ENCODE measurements at places on chromosomes 13 and 19. TPM values are rescaled to one million over a fixed set of nuclear protein-coding genes. Genes with fewer than 3 reads are reported as not detected.

IL27RA gene
- polyA plus RNA-seq, result 1.5 TPM

HCN2 gene
- polyA plus RNA-seq, result not detected

PRTN3 gene
- not detected for polyA plus RNA-seq

GRK1 gene
- not detected for polyA plus RNA-seq

ZNF428 gene
- 47.9 TPM for polyA plus RNA-seq

PSG6 gene
- not detected for polyA plus RNA-seq

CFD gene
- polyA plus RNA-seq, result 48.7 TPM

LSM14A gene
- polyA plus RNA-seq, result 38.4 TPM

ASF1B gene
- polyA plus RNA-seq, result 5.7 TPM

EID2B gene
- 1.9 TPM for polyA plus RNA-seq

NUMBL gene
- polyA plus RNA-seq, result 11.6 TPM

ATCAY gene
- not detected for polyA plus RNA-seq

PRODH2 gene
- 0.23 TPM for polyA plus RNA-seq

CGB5 gene
- not detected for polyA plus RNA-seq

KLF16 gene
- 6.6 TPM for polyA plus RNA-seq

ZNF708 gene
- polyA plus RNA-seq, result 2.7 TPM

ZFP36 gene
- polyA plus RNA-seq, result 150 TPM

ZNF439 gene
- 3.6 TPM for polyA plus RNA-seq

CYP4F11 gene
- 0.85 TPM for polyA plus RNA-seq

Measured in stomach (tissue), 19 donors.